ENCODE measurements at places on chromosomes 11 and 22.

- no peak for DNase-seq
Observed at GRCh38 chr11:131229221-131229620, 141.2 kb upstream of the NTM start.

- DNase-seq, result no peak
Observed at GRCh38 chr11:36264011-36264972, 24.9 kb downstream of the COMMD9 start.

DNA sequence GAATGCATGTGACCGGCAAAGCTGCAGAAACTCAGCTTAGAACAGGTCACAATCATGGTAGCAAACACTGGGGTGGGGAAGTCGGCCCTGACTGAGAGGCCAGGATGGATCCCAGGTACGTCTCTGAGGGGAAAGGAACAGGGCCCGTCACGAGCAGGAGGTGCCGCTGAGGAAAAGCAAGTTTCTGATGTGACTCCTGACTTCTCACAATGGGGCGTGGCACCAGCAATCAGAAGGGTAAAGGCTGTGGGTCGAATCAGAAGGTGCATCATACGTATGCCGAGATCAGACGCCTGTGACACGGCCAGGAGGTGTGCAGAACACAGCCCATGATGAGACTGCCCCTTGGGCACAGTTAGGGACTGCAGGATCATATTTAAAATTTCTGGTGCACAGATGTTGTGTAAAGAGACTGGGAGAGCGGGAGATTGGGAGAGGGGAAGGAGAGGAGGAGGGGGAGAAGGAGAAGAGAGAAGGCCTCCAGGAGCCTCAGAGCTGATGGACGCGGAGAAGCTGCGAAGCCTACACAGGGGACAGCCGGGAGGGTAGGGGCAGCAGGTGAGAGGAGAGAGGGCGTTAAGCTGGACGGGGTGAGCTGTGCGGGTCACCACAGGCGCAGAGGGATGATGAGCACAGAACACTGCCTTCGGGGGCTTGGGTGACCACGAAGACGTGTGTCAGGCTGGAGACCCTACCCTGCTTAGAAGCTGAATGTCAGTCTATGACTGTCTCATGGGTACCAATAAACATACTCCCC is 30.7 kb downstream of the KRTAP5-5 start:
- DNase-seq, result no peak

DNA sequence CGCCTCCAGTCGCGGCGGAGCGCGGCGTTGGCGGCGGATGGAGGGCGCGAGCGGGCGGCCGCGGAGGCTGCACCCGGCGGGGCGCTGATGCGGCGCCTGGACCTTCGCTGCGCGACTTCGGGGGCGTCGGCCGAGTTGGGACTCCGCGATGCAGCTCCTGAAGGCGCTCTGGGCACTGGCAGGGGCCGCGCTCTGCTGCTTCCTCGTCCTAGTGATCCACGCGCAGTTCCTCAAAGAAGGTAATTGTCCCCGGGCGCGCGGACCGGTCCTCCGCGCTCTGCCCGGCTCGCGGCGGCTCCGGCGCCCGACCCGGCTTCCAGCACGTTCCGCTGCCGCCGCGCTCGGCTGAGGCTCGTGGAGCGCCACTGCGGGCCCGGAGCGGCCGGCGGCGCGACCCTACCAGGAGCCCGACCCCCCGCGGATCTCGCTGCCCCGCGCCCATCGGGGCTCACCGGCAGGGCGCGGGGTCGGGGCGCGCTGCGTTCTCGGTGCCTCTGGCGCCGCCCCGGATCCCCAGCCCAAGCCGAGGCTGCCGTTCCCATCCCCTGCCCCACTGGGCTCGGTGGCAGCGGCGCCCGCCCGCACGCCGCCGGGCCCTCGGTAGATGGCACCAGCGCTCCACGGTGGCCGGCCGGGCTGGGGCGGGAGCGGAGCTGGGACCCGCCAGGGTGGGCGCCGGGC is 1251.2 kb downstream of the BRD1 start:
- no peak for DNase-seq

- DNase-seq, result no peak
Observed at GRCh38 chr11:11703885-11704284, 82.1 kb upstream of the GALNT18 start.

GRCh38 chr22:26835023-26835422 is 177.6 kb downstream of the MIAT start:
- no peak for DNase-seq

- no peak for DNase-seq
Observed at GRCh38 chr11:44989831-44990566, 39.3 kb upstream of the TP53I11 start.
